ENCODE measurements at places on chromosomes 2 and 18. TPM values are rescaled to one million over a fixed set of nuclear protein-coding genes. Genes with fewer than 3 reads are reported as not detected.

CNGA3 gene
- polyA plus RNA-seq = not detected

ZC3H15 gene
- 29.6 TPM for polyA plus RNA-seq

KLHL29 gene
- 0.95 TPM for polyA plus RNA-seq

DNA sequence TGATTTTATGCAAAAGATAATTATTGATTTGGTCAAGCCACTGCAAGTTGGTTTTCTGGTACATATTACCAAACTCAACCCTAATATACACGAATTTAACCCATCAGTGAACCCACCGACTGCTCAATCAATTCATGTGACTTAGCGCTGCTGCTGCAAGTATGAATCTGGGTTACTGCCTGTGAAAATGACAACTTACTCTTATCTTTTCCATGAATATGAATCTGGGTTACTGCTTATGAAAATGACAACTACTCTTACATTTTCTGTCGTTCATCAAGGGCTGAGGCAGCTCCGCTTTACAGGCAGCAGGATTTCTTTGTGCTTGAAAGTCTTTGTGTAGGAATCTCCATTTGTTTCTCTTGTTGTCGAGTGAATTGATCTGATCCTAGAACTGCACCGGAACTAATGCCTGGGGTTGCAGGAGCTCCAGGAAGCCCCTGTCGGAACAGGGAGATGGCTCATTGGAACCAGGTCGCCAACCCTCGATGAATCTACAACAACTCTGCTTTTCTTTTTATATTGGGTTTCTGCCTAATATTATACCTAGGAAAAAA lies 22.1 kb upstream of the ALKAL2 start:
- H3K27me3 ChIP-seq = no peaks in the 10 kb centered on the region
- H3K4me1 ChIP-seq = no peaks in the 10 kb centered on the region
- H3K36me3 ChIP-seq = no peaks in the 10 kb centered on the region
